Activated T-cell treated with anti-CD3 and anti-CD28 coated beads, Interleukin-2, amount 50 U/mL, for 1 hour (primary cell): ENCODE measurements at places on chromosomes 7 and 10.

DNA sequence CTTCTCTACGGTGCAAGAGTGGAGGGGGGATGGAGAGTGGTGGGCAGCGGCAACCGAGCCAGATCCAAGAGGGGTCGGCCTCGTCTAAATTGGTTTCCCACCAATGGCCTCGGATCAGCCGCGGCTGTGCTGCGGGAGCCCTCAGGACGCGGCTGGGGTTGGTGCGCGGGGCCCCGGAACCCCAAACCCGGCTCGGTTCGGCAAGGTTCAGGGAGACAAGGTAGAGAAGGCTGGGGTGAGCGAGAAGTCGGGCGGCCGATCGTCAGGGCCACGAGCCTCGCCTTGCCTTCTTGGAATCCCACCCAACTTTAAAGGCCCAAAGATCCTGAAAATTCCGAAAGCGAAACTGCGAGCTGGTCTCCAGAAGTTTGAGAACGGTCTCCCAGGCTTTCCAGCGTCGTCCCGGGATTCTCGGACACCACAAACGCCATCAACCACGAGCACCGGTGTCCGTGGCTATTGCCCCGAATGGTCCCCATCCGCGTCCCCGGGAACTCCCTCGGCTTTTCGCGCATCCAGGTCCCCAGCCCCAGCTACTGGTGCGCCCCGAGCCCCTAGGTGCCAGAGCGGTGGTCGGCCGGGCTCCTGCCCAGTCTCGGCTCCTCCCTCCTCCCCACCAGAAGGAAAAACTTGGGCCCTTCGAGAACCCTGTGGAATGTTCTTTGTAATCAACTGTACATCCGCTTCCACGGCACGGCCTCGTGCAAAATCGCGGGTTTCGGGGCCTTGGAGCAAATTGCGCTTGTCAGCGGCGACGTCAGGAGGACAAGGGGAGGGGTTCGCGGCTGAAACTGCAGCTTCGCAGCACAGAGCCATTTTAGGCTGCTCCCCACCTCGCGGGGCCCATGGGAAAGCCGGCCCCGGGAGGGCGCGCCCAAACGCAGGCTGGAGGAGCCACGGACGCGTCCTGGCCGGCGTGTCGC lies 3.2 kb downstream of the SFMBT2 start:
- peak; percentile 70 for DNase-seq

GRCh38 chr10:23693501-23693901 lies 254.6 kb downstream of the OTUD1 start:
- DNase-seq, result no peak

DNA sequence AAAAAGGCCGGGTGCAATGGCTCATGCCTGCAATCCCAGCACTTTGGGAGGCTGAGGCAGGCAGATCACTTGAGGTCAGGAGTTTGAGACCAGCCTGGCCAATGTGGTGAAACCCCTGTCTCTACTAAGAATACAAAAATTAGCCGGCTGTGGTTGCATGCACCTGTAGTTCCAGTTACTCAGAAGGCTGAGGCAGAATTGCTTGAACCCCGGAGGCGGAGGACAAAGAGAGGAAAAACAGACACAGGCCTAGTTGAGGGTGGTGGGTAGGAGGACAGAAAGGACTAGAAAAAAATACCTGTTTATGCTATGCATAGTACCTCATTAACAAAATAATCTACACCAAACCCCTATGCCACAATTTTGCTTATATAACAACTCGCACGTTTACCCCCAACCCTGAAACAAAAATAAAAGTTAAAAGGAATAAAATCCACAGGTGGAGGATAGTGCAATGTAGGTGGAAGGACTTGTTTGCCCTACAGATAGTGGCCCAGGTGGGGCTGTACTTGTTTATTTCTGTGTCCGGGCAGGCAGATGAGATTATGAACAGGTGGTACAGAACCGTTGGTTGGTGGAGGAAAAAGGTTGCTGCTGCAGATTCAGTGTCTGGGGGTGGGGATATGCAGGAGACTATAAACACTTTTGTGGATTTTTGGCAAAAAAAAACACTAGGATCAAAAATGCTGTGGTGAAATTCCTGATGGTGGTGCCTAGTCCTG lies 5.1 kb downstream of the ZNF680 start:
- DNase-seq, result no peak

DNA sequence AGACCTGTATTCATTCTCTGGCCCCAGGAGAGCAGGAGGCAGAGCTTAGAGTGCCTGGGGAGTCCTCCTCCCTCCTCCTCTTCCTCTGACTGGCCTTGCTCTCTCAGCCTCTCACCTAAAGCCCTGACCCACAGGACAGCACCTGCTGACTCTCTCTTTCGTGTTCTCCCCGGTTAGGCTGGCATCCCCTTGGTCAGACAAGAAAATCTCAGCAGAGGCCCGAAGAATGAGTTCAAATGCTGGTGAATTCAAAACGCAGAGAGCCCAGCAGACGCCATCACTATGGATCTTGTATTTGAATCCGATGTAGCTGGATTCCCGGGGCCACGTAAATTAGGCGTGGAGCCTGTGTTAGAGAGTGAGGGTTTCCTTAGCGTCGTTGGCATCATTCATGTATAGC lies 255.3 kb downstream of the KLF6 start:
- no peak for DNase-seq

DNA sequence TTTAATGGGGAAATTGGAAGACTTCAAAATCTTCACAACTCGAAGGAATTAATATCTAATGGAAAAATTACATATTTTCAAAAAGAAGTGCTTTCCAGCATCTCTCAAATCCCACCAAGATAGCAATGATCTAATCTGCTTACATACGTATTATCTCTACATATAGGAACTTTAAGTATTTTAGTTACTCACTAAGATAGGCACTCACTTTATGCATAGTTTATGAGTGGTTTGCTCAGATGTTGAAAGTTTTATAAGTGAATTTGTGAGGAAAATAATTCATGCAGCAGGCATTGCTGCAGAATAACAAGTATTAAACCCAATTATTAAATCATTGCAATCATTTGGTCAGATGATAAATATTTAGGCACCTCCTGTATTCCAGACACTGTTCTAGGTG lies 2.3 kb upstream of the CYTH3 start:
- no peak for DNase-seq

DNA sequence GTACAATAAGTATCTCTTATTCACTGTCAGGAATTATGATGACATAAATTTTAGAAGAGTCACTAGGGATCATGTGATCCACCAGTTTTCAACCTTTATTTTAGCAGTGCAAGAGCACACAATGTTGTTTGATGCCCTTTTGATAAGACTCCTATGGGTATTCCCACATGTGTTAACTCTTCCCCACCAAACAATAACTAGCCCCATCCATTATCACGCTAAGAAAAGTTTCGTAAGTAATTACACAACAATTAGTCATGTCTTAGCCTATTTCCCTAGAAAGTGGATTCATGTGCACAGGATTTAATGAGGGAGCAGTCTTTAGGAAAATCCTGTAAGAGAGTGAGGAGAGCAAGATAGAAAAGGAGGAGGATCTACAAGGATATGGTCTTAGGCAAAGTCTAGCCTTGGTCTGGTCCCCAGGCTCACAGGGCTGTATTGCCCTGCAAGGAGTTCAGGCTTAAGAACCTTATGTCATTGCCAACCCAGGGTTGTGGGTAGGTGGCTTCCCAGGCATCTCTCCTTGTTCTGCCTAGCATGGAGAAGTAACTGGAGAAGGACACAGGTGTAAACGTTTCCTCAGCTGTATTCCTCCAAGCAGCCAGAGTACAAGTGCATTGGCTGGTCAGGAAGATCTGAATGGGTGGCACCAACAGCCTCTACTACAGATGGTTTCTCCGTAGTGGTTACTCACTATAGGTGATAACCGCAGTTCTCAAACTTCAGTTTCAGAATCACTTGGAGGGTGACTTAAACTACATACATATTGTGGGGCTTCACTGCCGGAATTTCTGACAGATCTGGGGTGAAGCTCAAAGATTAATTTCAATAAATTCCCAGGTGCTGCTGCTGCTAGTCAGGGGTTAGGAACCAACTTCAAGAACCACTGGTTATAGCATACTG lies 574.5 kb downstream of the SUGCT start:
- no peak for DNase-seq
